Skeletal muscle cell (primary cell): ENCODE measurements at places on chromosomes 3 and 15.

- DNase-seq = no peak
These were observed 260.7 kb downstream of the NSUN3 start for GRCh38 chr3:94323596-94323995.

GRCh38 chr3:127025456-127025855, 42.5 kb downstream of the PLXNA1 start:
- DNase-seq = no peak

- no peak for DNase-seq
These were observed 33.9 kb downstream of the SH3BP5 start for GRCh38 chr3:15298504-15298903.

DNA sequence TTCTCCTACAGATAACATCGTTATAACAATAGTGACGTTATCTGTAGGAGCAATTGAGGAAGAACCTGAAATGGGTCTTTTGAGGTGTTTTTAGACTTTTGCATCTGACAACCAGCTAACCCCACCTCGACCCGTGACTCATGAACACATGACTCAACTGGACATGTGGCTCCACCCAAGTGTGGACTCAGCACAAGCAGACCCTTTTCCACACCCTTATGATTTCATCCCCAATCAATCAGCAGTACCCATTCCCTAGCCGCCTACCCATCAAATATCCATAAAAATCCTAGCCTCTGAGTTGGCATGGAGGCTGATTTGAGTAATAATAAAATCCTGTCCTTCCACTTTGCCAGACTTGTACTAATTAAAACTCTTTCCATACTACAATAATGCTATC, 255.4 kb downstream of the ARPP21 start:
- DNase-seq = no peak

- no peak for DNase-seq
These were observed 701.9 kb downstream of the IGSF11 start for GRCh38 chr3:118332699-118333098.

DNA sequence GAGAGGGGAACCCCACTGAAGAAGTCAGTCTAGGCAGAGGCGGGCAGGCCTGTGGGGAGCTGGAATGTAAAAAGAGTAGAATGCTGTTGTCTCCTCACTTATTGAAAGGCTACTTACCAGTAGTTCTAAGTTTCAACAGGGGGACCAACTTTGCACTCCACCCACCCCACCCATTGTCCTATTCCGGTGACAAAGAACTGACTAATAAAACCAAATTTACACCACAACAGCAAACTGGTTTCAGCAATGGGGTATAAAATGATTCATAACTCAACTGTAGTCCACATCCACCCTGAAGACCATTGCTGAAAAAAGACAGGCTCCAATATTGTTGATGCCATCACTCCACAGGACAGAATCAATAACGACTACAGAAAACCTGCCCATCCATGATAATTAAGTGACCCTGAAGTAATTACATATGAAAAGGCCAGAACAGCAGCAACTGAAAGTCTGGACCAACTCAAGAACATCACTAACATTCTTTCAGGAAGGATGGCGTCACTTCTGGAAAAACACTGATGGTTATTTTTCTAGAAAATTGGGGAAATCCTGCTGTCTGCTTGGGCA, 80.2 kb downstream of the ABI3BP start:
- no peak for DNase-seq

DNA sequence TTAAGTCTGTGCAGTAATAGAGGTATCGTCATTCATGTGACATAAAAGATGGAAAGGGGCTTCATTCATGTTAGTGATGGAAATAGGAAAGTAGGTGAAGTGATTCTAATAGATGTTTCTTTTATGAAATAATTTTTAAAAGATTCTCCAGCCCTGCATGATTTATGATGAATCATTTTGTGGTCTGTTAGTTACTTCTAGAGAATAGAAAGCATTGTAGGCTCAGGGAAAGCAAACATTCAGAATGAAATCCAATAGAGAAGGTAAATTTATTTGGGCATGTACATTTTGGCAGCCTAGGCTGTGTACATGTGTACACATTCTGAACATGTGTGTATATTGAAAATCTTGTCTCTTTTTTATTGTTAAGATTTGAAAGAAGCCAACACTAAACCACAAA, 23.1 kb downstream of the PPARG start:
- no peak for DNase-seq

DNA sequence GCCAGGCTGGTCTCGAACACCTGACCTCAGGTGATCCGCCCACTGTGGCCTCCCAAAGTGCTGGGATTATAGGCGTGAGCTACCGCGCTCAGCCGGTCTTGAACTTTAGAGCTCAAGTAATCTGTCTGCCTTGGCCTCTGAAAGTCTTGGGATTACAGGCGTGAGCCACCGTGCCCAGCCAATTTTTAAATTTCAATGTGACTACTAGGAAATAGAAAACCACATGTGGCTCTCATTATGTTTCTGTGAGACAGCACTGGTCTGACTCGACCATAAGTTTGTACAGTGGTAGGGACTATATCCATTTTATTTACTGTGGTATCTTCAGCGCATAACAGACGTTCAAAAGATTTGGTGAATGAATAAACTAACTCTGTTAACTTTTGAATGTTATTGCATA, 9.1 kb downstream of the ZFAND6 start:
- no peak for DNase-seq

DNA sequence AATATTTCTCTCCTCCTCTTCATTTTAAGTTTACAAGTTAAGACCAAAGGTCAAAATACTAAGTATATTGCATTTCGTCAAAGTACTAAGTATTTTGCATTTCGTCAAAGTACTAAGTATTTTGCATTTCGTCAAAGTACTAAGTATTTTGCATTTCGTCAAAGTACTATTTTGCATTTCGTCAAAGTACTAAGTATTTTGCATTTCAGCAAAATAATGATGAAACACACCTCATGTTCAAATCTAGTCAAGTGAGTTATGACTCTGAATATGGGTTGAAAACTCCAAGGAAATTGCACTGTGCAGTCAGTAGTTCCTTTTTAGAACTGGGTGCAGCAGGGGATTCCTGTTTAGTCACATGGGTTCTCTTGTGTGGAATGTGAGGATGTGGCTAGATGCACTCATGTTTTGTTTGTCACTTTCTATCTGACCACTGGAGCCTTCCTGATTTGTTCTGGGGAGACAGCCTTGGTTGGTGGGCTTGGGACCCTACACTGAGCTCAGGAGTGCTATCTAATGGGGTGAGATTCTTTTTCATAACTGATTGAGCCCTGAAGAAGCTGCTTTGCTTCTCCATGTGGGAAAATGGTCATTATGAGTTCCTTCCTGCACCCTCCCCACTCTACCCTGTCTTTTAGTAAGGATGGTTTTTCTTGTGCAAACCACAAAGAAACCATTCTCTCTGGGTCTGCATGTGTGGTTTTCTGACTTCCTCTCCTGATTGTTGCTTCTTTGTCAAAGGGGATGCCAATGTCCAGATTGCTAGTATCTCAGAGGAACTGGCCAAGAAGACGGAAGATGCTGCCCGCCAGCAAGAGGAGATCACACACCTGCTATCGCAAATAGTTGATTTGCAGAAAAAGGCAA, 73.4 kb downstream of the CCK start:
- no peak for DNase-seq
